Stimulated activated CD4-positive, alpha-beta T cell treated with anti-CD3 and anti-CD28 coated beads, Interleukin-2, amount 100 ng/mL, for 24 hours (primary cell): ENCODE measurements at places on chromosomes 2 and 18.

DNA sequence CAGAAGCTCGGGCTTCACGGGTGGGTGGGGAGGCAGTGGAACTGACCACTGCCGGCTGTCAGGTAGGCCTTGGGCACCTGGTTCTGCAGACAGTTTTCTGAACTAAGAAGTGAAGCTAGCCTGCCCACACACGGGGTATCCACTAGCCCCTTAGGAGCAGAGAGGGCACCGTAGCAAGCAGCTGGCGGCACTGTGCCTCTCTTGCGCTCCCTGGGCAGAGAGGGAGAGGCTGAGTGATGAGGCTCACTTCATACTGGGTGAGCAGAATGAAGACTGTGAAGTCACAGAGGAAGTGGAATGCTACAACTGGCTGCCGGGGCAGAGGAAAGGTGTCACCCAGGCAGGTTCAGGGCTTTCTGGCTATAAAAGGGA lies 753 bp downstream of the ITPRIPL1 start:
- DNase-seq: peak; percentile 42

- DNase-seq: peak; percentile 71
Observed at GRCh38 chr2:46351750-46352138, 54.5 kb downstream of the EPAS1 start.

DNA sequence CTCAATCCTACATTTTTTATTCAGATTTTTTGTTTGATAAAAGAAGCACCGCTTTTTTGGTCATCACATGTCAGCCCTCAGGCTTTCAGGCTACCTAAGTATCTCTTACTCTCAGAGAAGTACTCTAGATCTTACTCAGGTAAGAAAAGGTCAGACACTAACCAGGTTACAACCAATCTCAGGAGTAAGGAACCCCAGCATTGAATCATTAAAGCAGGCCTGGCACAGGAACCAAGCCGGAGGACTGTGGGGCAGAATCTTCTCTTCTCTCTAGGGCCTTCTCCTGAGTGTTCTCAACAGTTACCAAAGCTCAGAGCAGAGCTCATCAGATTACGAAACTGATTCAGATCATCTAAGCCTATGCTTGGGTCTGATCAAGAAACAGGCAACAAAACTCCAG lies 28.2 kb downstream of the RBMS1 start:
- DNase-seq: no peak

GRCh38 chr2:101699755-101700461 lies 2.4 kb downstream of the MAP4K4 start:
- DNase-seq: no peak

GRCh38 chr2:185578322-185578721 lies 160.3 kb upstream of the FSIP2 start:
- no peak for DNase-seq

DNA sequence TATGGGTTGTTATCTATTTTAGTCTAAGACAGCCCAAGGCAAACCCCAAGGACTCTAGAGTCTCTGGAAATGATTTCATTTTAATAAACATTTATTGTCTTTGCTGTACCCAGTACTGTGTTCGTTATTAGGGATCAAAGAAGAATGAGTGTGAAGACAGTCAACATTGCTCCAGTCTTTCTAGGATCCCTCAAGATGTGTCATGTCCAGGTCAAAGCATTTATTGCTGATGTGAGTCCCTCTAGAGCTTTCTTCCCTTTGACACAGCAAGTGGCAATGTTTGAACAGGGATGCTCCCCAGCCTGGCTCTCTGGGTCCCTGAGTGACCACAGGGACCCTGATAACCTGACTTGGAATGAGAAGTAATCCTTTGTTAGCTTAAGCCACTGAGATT lies 123.1 kb upstream of the STK17B start:
- DNase-seq: no peak
